ENCODE measurements at places on chromosomes 3 and 15. TPM values are rescaled to one million over a fixed set of nuclear protein-coding genes. Genes with fewer than 3 reads are reported as not detected.
A peak's percentile ranks its signal among the peaks of the same experiment; 100 is the strongest.

GRCh38 chr15:78205337-78205736 is 29.0 kb downstream of the ACSBG1 start:
- no peak for DNase-seq

DNA sequence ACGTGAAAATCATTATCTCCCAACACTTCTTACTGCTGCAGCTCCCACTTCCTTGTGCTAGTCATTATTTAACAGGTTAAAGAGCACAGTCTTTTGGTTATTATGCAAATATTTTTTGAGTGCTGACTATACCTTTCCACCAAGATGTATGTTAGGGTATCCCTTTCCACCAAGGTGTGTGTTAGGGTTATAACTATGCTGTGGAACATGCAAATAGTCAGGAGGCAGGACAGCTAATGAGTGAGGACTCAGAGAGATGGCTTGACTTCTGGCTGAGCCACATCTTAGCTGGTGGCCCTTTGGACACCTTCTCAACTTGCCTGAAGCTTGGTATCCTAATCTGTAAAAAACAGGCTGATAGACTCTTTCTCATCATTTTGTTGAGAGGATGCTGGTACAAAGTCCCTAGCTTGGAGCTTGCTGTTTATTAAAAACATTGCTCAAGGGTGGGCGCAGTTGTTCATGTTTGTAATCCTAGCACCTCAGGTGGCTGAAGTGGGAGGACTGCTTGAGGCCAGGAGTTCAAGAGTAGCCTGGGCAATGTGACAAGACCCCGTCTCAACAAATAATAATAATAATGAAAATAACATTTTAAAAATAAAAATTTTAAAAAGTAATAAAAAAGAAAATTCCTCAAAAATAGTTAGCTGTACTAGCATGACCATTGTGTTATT is 160.5 kb upstream of the ADAMTS9 start:
- DNase-seq: no peak

DNA sequence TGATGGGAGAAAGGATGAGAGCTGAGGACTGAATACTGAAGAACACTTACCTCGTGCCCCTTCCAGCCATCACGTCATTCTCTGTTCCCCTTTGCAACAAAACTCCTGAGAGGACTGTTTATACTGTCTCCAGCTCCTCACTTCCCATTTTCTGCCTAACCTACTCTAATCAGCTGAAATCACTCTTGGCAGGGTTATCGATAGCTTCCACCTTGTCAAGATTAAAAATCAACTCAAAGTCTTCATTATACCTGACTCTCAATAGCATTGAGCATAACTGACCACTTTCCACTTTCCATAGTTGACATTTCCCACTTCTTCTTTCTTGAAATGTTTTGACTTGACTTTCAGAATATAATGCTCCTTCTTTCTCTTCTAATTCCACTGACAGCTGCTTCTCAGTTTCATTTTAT is 4.3 kb downstream of the BTBD1 start:
- no peak for DNase-seq

DNA sequence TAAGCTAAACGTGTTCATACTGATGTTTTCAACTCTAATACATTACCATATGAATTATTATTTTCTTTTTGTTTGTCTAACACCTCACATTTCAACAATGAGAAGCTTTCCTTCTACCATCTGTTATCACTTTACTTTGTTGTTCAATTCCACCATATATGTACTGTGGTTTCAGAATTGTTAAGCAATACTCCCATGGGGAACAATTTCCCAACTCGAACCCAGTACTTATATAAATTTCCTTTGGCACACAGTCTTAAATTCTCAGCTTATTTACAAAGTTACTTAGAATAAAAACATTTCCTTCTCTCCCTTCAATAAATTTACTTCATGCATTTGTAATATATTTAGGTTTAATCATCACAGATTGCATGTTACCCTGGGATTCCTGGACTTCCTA is 1764.4 kb downstream of the OTOL1 start:
- no peak for DNase-seq

DNA sequence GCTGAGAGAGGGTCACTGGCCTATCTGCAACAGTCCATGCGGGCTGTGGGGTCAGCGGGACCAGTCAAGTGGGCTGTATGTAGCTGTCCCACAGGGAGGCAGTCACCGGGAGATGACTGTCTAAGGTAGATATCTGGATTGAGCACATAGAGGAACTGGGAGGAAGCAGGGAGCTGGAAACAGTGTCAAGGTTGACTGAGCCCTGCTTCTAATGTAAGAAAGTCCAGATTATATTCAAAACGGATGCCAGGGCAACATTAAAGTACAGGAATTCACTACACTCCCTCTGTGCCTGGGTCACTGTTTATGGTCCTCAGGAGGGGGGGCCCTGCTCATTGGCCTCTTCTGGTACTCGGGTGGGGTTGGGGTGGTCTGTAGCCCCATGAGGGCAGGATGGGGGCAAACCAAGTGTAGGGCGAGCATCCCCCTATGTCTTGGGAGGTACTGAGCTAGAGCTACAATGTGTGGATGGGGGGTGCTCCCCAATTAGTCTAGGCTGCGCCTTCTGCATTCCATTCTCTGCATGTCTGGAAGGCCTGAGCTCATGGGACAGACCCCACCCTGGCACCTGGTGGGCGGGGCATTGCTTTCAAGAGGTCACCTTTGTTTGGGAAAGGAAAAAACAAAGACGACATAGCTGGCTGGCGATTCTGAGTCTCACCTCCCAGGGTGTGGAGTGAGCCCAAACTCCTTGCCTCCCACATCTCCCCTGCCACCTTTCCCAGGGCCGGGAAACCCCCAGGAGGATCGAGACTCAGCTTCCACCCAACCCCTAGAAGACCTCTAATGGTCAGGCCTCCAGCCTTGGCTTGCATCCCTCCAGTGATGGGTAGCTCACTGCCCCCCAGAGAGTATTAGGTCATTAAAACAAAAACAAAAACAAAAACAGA is 45.1 kb upstream of the C15orf39 start:
- no peak for DNase-seq

DNA sequence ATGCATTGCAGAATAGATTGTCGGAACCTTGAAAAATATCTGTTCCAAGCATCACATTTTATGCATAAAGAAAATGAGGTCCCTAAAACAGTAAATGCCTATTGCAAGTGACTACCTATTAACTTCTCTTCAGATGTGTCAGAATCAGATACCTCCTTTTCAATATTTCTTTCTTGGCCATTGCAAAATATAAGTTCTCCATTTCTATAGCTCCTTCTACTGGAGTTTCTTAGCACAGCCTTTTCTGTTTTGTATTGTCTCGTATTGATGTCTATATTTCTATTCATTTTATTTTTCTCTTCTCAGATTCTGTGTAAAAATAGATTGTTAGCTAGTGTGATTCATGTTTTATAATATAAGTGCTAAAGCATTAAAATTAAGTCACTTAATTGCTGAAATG is 63.4 kb downstream of the PPARG start:
- DNase-seq: no peak

DNA sequence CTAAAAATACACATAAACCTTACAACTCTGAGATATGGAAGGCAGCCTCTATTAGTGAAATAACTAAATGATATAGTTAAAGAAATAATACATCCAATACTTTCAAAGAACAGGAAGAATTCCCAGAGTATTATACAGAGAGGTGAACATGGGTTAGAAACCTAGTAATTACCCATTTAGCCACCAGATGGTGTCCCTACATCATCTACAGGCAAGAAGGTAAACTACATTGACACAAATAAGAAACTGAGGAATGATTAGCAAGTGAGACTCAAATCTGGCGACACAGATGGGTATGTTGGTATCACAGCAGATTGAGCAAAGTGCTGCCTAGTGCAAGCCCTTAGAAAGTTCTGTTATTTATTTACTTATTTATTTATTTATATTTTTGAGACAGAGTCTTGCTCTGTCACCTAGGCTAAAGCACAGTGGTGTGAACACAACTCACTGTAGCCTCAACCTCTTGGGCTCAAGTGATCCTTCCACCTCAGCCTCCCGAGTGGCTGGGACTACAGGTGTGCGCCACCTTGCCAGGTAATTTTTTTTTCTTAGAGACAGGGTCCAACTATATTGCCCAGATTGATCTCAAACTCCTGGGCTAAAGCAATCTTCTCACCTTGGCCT is 28.2 kb downstream of the NEK4 start:
- DNase-seq: no peak

DNA sequence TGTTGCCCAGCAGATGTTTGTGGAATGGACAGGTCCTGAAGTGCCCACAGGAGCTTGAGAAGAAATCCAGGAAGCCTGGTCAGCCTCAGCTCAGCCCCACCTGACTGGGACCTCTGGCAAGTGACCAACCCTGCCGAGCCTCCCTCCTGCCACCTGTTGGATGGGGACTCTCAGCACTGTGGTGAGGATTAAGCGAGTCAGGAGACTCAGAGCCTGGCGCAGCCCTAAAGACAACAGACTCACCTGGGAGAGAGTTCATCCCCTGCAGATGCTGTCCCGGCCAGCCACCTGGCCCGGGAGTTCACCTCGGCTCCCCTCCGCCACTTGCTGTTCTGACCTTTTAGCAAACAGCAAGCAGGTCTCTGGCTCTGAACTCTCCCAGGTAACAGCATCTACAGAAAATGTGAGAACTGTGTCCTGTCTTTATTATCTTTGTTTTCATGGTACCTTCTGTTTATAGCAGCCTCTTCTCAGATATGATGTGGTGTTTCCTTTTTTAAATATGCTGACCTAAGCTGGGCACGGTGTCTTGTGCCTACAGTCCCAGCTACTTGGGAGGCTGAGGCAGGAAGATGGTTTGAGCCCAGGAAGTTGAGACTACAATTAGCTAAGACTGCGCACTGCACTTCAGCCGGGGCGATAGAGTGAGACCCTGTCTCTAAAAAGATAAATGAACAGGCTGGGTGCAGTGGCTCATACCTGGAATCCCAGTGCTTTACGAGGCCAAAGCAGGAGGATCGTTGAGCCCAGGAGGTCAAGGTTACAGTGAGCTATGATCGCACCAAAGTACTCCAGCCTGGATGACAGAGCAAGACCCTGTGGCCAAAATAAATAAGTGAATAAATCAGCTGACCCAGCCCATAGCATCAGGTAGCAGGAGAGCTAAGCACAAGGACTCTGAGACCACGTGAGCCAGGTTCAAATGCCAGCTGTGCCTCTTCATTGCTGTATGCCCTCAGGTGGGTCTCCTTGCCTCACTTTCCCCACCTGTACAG is 32.4 kb upstream of the SLC6A6 start:
- DNase-seq: no peak

DNA sequence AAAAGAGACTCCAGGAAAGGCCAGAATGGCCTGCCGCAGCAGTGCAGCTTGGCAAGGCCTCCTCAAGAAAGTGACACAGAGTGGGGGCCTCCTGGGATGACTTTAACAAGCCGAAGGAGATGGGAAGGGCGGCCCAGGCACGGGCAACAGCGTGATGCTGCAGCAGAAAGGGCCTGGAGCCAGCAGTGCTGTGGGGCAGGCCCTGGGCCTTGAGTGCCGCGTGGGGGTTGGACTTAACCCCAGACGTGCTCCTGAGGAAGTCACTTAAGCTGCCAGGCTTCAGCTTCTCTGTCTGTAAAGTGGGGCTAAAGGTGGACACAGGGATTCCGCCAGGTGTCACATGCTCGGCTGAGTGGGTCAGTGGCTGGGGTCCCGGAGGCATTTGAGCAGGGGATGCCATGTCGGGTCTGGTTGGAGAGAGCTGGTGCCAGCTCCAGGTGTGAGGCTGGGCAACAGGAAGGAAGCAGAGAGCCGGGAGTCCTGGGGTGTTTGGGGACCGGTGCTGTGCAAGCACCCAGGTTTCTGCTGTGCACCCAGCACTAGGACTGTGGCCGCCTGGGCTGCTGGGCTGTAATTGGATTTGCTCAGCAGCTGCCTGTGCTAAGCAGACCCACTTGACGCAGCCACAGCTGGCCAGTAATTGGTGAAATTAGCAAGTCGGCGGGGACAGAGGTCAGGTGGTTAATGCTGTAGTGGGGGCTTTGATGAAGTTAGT is 7.8 kb downstream of the DNAJB8 start:
- DNase-seq: no peak

GRCh38 chr3:143167969-143168854 is 48.6 kb downstream of the CHST2 start:
- DNase-seq: no peak

GRCh38 chr3:10353160-10353559 is 32.2 kb upstream of the SEC13 start:
- no peak for DNase-seq

The CPN2 gene
- total RNA-seq: 2.4 TPM

The FXR1 gene
- total RNA-seq: 276 TPM

DNA sequence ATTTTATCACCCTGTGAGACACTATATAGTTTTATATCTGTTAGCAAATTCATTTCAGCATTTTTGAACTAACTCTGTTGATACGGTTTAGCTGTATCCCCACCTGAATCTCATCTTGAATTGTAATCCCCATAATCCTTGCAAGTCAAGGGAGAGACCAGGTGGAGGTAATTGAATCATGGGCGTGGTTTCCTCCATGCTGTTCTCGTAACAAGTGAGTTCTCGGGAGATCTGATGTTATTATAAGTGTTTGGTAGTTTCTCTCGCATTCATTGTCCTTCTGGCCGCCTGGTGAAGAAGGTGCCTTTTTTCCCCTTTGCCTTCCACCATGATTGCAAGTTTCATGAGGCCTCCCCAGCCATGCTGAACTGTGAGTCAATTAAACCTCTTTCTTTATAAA is 53.2 kb upstream of the TMC3 start:
- DNase-seq: no peak

DNA sequence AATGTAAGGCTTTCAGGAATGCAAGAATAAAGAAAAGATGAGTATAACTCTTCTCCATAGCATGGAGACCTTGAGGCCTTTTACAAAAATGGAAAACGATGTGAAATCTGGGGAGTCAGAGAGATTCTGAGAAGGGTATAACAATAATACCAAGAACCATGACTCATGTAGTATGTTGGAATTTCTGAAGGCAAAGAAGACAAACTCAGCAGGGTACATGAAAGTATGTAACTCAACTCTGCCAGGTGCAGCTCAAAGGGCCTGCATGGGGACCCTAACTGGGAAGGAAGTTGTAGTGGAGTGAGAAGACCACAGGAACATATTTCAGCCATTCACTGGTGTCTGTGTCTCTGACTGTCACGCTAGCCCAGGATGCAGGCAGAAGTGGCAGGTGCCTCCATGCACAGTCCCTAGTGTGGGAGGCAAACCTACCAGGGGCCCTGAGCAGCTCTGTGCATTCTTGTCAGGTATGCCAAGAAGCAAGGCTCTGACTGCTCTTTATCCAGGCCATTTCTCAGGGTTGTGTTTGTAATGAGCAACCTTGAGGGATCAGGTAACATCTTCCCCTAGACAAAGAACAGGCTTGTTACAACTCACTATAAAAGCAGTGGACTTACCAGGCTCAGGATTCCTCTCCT is 57.2 kb downstream of the GPR156 start:
- no peak for DNase-seq

- peak; percentile 52 for DNase-seq
Observed at GRCh38 chr3:120418866-120419490, 31.8 kb downstream of the FSTL1 start.

The ITIH4 gene
- total RNA-seq: 5.0 TPM

DNA sequence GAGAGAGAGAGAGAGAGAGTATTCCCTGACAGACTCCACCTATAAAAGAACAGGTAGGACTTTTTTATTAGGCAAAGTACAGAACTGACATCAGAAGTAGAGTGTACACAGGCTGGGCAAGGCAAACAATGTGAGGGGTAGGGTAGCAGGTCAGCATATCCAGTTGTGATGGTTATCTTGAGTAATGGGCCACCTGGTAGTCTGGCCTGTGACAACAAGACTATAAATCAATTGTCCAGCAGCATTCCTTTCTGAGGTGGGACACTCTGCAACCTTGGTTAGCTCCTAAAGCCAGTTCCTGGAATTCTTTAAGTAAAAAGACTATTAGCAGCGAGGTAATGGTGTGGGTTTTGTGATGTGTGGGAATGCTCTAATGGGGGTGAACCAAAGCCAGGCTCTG is 14.9 kb upstream of the TMCC1 start:
- no peak for DNase-seq

- no peak for DNase-seq
Observed at GRCh38 chr3:102159810-102160451, 274.9 kb upstream of the ZPLD1 start.

Measured in left ventricle myocardium inferior (tissue), 1 donor.